Memory B cell (primary cell): ENCODE measurements at places on chromosomes 5 and 9.

- no peak overlapping the region for H3K27ac ChIP-seq
- peaks cover 5% of the 10 kb centered on the region for H3K27me3 ChIP-seq
- DNase-seq, result no peak
- H3K4me3 ChIP-seq, result no peak overlapping the region
These were observed 83.8 kb upstream of the GNA14 start for GRCh38 chr9:77731930-77732329.

DNA sequence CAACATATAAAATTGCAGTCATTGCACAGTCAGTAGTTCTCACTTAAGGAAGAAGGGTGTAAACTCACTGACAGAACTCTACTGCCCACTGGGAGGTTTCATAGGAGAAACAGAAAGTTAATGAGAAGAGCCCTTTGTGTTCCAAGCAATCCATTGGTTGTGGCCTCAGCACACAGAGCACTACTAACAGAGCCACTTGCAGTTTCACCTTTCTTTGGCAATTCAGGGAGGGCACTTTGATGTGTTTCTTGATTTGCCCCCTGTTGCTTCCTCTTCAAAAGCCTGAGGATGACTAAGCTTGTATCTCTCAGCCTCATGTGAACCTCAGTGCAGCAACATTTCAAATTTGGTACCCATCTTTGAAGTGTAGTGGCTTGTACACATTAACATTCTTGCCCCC lies 409.4 kb downstream of the DMRTA1 start:
- H3K4me1 ChIP-seq, result no peaks in the 10 kb centered on the region
- H3K27ac ChIP-seq, result no peak overlapping the region
- no peaks in the 10 kb centered on the region for H3K27me3 ChIP-seq
- no peak overlapping the region for H3K4me3 ChIP-seq
- H3K36me3 ChIP-seq, result no peaks in the 10 kb centered on the region
- no peak for DNase-seq

DNA sequence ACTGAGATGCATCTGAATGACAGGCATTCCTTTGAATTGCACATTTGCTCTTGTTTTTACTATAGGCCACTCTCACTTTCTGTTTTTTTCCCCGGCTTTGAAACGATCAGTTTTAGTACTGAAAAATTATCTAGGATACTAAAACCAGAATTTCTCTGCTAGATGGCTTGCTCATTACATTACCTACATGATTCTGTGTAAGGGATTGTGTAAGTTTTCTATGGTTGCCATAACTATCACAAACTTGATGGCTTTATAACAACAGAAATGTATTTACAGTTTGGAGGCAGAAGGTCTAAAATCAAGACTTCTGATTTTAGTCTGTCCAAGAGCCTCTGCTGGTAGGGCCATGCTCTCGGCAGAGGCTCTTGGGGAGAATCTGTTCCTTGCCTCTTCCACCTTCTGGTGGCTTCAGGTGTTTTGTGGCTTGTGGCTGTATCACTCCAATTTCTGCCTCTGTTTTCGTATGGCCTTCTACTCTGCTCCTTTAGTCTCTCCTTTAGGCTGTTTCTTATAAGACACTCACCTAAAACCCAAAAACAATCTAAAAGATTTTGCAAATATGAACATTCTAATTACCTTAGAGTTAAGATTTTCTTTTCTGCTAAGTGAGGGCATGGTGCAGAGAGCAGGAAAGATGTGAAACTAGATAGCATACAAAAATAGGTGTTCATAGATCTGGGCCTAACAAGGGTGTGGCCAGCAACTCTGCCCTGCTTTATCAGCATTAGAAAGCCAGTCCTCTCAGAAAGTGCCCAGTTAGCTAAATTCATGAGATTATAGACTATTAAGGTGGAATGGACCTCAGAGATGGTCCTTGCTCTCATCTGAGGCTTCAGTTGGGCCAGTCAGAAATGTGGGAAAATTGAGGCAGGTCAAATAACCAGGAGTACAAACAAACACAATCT lies 93.3 kb upstream of the CDKN2B start:
- peaks cover 11% of the 10 kb centered on the region for H3K4me1 ChIP-seq
- no peaks in the 10 kb centered on the region for H3K27me3 ChIP-seq
- H3K27ac ChIP-seq, result peak overlapping the region; percentile 29
- H3K36me3 ChIP-seq, result no peaks in the 10 kb centered on the region
- DNase-seq, result no peak

DNA sequence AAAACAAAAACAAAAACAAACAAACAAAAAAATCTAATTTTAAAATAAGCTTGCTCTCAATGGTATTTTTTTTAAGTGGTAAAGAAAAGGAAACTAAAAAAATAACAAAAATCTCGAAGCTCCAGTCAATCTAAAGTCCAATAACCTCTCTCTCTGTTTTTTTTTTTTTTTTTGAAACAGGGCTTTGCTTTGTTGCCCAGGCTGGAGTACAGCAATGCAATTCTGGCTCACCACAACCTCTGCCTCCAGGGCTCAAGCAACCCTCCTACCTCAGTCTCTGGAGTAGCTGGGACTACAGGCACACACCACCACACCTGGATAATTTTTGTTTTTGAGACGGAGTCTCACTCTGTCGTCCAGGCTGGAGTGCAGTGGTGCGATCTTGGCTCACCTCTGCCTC lies 25.9 kb upstream of the GLDC start:
- no peak overlapping the region for H3K4me3 ChIP-seq
- H3K27ac ChIP-seq, result no peak overlapping the region
- no peak for DNase-seq
- H3K4me1 ChIP-seq, result peaks cover 2% of the 10 kb centered on the region
- H3K36me3 ChIP-seq, result no peaks in the 10 kb centered on the region
- H3K27me3 ChIP-seq, result no peaks in the 10 kb centered on the region

GRCh38 chr5:6788956-6789649 lies 75.9 kb downstream of the TENT4A start:
- no peak overlapping the region for H3K27ac ChIP-seq
- DNase-seq, result no peak
- H3K4me1 ChIP-seq, result peaks cover 7% of the 10 kb centered on the region
- no peaks in the 10 kb centered on the region for H3K36me3 ChIP-seq
